ENCODE measurements at places on chromosomes 16 and 17.
A peak's percentile ranks its signal among the peaks of the same experiment; 100 is the strongest.

- no peak for DNase-seq
- peaks cover 29% of the 10 kb centered on the region for H3K4me1 ChIP-seq
- H3K27ac ChIP-seq: peak overlapping the region; percentile 46
- no peak overlapping the region for H3K4me3 ChIP-seq
- no peaks in the 10 kb centered on the region for H3K27me3 ChIP-seq
Observed at GRCh38 chr16:28932339-28933141, 769 bp downstream of the CD19 start.

- DNase-seq: no peak
- no peaks in the 10 kb centered on the region for H3K36me3 ChIP-seq
- peaks cover 2% of the 10 kb centered on the region for H3K4me1 ChIP-seq
- no peak overlapping the region for H3K27ac ChIP-seq
- H3K4me3 ChIP-seq: no peak overlapping the region
Observed at GRCh38 chr17:62093188-62094155, 28.4 kb upstream of the MED13 start.

GRCh38 chr17:81481073-81481799, 31.4 kb downstream of the ACTG1 start:
- H3K27me3 ChIP-seq: peaks cover 40% of the 10 kb centered on the region
- no peak overlapping the region for H3K27ac ChIP-seq
- no peaks in the 10 kb centered on the region for H3K36me3 ChIP-seq
- H3K4me3 ChIP-seq: peak overlapping the region; percentile 66
- H3K4me1 ChIP-seq: peaks cover 9% of the 10 kb centered on the region
- DNase-seq: peak; percentile 79

GRCh38 chr16:80403894-80404293, 136.9 kb upstream of the DYNLRB2 start:
- no peak overlapping the region for H3K4me3 ChIP-seq
- DNase-seq: no peak
- H3K4me1 ChIP-seq: no peaks in the 10 kb centered on the region
- peaks cover 14% of the 10 kb centered on the region for H3K27me3 ChIP-seq

- H3K4me3 ChIP-seq: no peak overlapping the region
- H3K36me3 ChIP-seq: no peaks in the 10 kb centered on the region
- H3K4me1 ChIP-seq: peaks cover 11% of the 10 kb centered on the region
- H3K27me3 ChIP-seq: peaks cover 52% of the 10 kb centered on the region
- DNase-seq: no peak
- H3K27ac ChIP-seq: no peak overlapping the region
Observed at GRCh38 chr17:48004983-48005382, 32.6 kb downstream of the COPZ2 start.

All from activated naive CD8-positive, alpha-beta T cell treated with anti-CD3 and anti-CD28 coated beads, Interleukin-2, amount 10 ng/mL, durations not matched to agents 7 days and 5 days (primary cell).